ENCODE measurements at places on chromosomes 16 and 17.

DNA sequence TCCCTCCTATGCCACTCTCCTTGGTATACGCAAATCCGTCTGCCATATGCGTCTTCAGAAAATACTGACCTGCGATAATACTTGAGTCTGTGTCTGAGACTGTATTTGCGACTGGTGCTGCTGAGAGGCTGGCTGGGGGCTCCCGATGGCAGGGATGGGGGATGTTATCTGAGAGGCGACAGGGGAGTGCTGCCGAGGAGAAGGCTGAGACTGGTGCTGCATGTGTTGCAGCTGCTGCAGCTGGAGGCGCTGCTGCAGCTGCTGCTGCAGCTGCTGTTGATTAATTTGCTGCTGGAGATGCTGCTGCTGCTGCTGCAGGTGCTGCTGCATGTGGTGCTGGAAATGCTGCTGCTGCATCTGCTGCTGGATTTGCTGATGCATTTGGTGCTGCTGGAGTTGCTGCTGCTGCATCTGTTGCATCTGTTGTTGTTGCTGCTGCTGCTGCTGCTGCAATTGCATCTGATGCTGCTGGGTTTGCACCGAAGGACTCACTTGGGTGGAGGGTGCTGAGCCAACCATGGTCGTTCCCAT lies 107.7 kb downstream of the TOX3 start:
- no peak for DNase-seq

DNA sequence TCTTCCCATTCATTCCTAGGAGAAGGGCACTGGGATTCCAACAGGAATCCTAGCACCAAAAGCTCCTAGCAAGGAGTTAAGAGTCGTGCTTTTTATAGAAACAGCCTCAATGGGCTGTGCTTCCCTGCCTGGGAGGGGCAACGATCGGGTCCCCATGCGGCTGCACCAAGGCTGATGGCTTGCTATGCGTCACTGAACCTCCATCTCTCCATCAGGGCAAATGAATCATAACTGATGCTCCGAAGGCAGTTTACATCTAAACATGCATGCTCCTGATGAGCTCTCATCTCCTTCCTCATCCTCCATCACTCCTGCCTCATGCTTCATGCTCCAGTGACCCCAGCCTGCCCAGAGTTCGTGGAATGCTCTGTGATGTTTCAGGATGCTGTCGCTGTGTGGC lies 270.5 kb downstream of the FOXL1 start:
- no peak for DNase-seq

DNA sequence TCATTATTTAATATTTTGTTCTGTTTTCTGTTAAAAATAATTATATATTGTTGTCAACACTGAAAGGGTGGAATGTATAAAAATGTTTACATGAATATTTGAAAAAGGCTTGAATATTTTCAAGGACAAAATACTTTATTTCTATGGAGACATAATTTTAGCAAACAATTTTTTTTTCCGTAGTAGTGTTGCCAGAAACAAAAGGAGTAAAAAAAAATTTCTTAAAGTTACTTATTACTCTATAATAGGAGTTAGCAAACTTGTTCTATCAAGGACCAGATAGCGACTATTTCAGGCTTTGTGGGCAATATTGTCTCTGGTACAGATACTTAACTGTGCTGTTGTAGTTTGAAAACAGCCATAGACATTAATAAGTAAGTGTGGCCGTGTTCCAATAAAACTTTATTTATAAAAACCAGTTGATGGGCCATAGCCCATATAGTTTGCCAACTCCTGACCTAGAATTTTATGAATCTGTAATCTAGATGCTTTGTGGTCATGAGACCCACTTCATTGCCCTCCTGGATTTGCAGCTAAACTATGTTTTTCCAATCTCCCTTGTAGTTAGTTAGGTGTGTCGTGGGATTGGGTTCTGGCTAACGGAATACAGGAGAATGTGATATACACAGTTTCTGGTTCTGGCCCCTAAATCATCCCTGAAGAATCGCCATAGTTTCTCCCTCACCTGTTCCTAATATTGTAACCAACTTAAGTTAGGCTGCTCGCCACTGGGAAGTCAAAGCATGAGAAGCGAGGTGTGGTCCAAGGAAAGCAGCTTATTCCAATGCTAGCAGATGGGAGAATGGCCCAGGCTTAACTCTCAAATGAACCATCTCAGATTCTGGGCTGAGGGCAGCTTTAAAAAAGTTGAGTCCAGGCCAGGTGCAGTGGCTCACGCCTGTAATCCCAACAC lies 153.6 kb downstream of the ABCA8 start:
- no peak for DNase-seq

DNA sequence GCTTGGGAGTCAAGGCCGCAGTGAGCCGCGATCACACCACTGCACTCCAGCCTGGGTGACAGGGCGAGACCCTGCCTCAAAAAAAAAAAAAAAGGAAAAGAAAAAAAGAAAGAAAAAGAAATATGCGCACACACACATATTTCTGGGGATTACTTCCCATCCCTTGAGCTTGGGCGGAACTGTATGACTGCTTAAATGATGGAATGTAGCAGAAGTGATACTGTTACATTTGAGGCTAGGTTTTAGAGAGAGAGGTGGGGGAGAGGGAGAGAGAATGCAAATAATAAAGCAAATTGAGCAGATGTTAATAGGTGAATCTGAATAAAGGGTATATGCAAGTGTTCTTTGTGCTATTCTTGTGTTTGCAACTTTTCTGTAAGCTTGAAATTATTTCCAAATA lies 12.0 kb upstream of the USP32 start:
- no peak for DNase-seq

DNA sequence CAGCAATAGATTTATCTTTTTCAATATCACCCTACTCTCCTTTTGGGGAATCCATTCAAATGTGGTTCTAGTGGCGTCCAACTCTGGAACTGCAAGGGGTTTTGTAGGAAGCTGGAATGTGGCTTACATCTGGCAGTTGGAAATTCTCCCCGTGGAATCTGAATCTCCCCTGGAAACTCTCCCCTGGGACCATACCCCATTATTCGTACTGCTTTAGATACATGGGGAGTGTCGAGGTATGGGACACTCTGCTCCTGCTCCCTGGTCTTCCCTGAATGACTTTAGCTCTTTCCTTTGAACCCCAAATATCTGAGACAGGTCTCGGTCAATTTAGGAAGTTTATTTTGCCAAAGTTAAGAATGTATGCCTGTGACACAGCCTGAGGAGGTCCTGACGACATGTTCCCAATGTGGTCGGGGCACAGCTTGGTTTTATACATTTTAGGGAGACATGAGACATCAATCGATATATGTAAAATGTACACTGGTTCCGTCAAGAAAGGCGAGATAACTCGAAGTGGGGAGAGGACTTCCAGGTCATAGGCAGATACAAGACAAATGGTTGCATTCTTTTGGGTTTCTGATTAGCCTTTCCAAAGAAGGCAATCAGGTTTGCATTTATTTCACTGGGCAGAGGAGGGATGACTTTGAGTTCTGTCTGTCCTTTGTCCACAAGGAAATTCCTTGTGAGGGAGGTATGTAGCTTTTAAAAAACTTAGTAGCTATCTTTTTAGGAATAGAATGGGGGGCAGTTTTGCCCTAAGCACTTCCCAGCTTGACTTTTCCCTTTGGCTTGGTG lies 89.1 kb upstream of the CORO6 start:
- DNase-seq: no peak

GRCh38 chr17:19727501-19728078 lies 11.2 kb upstream of the SLC47A2 start:
- no peak for DNase-seq

- peak; percentile 77 for DNase-seq
These were observed 701 bp downstream of the JMJD6 start for GRCh38 chr17:76725580-76726230.

DNA sequence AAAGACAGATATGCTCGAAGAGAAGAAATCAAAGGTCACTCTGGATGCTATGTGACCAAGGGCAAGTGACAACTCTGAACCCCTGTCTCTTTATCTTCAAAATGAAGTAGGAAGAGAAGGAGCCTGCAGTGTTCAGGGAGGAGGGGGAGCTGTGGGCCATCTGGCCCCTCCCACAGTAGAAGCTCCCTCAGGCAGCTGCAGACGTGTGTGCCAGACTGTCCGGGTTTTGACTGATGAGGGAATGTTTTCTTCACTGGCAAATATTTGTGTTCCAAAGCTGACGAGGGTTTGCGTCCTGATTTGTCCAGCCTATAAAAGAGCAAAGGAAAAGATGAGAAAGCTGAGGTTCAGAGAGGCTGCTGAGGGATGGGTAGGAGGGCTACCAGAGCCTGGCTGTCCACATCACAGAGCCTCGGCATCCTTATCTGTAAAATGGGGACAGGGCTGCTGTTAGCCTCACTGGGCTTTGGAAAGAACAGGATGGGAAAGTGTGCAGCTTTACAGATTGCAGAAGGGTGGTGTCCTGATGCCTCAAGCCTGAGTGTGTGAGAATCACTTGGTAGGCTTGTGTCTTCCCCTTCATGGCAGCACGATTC lies 1.8 kb upstream of the GINS2 start:
- no peak for DNase-seq

GRCh38 chr16:61595605-61596004 lies 440.6 kb downstream of the CDH8 start:
- no peak for DNase-seq

DNA sequence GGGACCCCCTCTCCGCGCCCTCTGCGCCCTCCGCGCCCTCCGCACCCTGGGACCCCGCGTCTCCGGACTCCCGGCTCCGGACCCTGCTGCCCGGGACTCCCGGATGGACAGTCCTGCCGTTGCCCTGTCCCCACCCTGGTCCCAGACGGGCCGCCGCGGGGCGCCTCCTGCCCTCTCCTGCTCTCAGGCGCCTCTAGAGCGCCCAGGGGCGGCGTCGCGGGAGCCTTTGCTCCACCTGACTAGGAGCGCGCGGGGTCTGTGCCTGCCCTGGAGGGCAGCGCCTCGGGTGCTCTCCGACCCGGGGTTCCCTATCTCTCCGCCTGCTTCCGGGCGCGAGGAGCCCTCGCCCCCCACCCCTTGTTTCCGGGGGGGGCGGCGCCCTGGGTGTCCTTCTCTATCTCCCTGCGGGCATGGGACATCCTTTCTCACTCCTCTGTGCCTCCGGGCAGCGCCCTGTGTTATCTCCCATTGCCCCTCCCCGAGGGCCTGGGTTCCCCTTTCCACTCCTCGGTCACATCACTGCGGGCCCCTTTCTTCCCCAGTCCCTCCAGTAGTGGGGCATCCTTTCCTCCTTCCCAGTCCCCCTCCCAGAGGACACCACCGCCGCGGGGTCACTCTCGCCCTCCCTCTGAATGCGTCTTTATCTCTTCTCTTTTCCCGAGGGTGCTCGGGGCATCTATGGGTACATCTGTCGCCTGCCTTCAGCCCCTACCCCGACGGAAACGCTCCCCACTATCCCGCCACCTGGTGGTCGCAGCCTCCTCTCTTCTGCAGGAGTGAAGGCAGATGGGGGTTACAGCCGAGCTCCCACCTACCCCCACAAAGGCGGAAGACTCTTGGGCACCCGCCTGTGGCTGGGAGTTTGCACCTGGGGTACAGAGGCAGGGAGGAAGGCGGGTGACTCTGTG lies 875 bp downstream of the PRKCB start:
- DNase-seq: peak; percentile 62

- DNase-seq: no peak
These were observed 74.9 kb upstream of the ZFHX3 start for GRCh38 chr16:73122604-73123391.

DNA sequence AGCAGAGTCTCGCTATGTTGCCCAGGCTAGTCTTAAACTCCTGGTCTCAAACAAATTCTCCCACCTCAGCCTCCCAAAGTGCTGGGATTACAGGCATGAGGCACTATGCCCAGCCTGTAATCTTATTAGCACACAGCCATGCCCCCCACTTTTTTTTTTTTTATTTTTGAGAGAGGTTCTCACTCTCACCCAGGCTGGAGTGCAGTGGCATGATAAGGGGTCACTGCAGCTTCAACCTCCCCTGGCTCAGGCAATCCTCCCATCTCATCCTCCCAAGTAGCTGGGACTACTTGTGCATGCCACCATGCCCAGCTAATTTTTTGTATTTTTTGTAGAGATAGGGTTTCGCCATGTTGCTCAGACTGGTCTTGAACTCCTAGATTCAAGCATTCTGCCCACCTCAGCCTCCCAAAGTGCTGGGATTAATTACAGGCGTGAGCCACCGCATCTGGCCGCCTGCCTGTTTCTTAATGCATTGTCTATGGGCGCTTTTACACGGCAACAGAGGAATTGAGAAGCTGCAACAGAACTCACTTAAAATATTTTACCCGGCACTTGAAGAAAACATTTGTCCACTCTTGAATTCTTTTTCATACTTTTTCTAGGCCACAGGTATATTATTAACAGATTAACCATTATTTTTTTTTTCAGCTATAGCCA lies 8.8 kb upstream of the CEP20 start:
- no peak for DNase-seq

DNA sequence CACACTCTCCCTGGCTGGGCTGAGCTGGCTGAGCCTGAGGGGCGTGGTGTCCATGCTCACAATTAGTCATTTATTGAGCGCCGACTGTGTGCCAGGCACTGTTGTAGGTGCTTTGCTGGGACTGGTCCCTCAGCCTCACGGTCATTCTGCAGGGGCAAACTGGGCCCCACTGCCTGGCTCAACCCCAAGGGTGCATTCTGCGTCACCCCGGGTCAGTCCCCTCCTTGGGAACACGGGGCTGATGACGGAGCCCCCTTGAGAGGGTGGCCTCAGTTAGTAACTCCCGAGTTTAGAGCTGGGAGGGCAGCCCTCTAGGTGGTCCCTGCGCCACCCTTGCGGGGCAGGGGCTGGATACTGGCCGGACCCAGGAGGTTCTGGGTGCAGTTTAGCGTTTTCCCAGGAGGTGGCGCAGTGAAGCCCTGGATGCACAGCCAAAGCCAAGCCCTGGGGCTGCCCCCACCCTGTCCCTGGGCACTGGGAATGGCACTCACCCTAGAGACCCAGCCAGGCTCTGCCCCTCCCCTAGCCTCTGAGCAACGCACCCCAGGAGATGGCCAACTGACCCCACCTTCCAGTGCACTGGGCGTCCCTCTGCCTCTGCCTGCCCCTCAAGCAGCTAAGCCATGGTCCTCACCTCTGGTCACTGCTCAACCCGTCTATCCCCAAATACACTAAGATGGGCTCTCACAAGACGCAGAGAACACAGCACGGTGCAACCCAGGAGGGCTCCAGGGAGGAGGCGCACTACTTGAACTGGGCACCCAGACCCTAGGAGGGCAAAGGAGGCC lies 243.2 kb upstream of the GSE1 start:
- peak; percentile 86 for DNase-seq

DNA sequence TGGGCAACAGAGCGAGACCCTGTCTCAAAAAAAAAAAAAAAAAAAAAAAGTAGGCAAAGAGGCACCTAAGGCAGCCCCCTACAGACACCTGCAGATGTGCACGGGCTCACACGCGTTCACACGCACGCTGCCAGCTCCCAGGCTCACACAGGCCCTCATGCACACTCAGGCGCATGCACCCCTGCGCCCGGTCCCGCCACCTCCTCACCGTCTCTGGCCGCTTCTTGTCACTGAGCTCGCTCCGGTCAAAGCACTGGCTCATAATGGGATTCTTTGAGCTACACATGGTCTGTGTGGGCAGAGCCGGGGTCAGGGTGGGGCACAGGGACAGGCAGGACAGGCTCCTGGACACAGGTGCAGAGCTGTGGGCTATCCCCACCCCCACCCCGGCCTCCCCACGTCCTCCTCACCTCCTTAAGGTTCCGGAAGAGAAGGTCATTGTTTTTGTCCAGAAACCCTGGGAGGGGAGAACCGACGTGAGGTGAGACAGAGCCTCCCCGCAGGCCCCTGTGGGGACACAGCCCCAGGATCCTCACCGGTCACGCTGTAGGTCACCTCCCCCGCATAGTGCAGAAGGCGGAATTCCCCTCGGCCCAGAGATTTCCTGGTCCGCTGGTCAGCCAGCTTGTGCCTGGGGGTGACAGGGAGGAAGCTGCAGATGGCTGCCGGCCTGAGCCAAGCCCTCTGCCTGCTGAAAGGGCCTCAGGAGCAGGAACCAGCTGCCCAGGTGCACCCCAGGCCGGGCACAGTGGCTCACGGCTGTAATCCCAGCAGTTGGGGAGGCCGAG lies 17.9 kb downstream of the MYO1C start:
- DNase-seq: peak; percentile 92
